Effector CD8-positive, alpha-beta T cell (primary cell): ENCODE measurements at places on chromosomes 2 and 18.

- DNase-seq: no peak
Observed at GRCh38 chr2:46518861-46519260, 39.5 kb downstream of the TMEM247 start.

DNA sequence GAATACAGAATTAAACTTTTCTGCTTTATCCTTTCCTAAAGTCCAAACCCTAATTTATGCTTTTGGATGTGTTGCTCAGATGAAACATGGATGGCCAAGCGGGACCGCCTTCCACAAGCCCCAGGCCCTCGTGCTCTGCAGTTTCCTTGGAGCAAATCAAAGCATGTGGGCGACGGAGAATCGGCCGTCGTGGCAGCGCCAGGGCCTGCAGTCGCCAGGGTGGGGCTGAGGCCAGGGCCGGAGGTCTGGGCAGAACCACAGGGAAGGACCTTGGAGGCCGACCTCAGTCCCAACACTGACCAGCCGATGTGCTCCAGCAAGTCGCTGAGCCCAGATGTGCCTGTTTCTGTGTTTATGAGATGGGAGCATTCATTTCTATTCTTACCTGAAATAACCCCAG is 108.1 kb downstream of the MBP start:
- DNase-seq: no peak

DNA sequence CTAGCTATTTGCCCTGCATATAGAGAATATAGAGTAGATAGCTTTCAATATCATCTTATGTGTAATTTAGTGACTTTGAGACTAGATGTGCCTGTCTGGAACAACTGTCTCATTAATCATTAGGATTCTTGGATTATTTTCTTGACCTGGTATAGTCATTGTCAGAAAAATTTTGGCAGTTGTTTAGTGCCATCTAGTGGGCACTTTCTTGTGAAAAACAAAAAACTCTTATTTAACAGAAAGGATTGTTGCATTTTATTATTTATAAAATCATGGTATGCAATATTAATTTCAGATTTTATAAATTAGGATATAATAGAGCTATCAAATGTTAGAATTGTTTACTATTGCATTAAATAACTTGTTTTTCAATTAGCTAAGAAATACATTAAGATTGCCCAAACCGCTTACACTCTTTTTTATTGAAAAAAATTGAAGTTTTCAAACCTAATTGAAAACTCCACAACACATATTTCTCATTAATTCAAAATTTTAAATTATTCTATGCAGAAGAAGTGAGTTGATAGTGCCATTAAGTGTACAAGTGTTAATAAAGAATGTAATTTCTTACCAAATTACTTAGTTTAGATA is 80.3 kb downstream of the DYNAP start:
- no peak for DNase-seq

DNA sequence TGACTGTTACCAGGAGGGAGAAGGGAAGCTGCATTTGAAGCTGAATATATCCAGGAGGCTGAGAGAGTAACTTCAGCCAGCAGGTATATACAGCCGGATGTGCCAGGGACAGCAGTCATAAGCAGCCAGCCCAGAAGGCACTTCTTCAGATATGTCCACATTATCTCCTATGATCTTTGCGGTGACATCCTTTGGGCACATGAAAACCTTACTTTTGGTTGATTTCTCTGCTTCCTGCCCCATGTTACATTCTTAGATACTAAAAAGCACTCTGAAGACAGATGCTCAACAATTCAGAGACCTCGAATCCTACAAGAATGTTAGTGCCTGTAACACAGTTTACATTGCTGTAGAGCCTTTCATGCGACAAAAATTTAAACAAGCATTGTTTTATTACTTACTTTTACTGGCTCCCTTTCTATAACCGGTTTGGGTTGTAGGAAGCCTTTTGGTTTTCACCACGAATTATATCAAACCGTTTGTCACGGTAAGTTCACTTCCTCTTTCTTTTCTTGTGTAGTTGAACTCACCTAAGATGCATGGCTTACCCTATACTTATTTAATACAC is 50.3 kb upstream of the TLK1 start:
- no peak for DNase-seq

DNA sequence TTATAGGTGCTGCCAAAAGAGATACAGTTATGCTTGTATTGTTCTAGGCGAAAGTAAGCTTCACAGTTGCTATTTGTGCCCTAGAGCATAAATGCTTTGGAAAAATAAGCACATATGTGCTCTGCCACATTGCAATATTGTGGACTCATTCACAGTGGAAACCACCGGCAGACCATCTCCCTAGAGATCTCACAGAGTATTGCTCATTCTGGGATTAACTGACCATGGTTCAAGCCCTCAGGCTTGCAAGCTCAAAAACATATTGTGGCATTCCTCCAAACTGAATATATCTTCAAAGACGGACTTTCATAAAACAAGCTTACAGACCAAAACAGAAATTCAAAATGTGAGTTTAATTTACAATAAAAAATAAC is 158.2 kb upstream of the CCDC150 start:
- DNase-seq: no peak

GRCh38 chr2:230472621-230473018 is 56.6 kb downstream of the SP100 start:
- no peak for DNase-seq

DNA sequence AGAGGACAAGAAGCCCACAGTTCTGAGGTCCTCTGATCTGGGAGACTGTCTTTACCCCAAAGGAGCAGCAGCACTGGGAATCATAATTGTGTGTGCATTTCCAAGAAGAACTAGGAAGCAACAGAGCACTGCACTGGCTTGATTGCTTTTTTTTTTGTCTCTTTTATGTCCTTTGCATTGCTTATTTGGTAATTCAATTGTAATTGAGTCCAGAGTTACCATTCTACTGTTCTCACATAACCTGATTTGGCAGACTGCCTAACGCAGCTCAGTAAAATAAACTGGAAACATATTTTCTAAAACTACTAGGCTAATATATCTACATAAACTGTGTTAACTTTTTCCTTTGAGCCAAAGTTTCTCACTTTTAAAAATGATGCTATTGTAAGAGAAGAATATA is 190.3 kb upstream of the SLC8A1 start:
- DNase-seq: no peak

- no peak for DNase-seq
Observed at GRCh38 chr2:105252271-105252670, 10.7 kb downstream of the GPR45 start.

DNA sequence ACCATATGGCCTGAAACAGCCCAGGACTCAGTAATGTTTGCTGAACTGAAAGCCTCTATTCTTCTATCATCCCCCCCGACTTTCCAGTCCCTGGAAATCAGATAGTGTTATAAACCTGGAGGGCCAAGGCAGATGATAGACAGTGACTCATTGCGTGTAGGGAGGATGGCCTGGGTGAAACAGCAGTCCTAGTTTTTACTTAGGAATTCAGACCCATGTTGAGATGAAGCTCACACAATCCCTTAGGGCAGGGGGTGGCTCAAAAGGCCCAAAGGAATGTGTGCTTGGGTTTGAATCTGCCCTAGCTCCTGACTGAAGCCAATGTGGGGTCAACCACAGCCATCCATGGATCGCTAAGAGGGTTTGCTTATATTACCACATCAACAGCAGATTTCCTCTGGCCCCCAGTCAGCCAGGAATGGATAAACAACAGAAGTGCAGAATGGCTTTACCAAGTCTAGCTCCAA is 43.9 kb upstream of the STPG4 start:
- DNase-seq: no peak

DNA sequence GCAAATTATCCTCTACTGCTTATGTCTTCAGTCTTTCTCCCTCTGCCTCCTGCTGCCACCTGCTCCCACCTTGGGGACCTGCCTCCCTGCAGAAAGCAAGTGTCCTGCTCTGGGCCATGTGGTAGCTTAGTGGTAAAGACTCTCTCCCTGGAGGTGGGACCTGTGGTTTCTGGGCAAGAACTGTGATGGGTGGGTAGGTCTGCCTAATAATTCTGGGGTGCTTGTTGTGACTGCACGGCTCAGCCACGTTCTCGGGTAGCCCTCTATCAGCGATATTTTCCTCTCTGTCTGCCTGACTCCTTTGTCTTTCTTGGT is 16.4 kb upstream of the CD28 start:
- DNase-seq: no peak

DNA sequence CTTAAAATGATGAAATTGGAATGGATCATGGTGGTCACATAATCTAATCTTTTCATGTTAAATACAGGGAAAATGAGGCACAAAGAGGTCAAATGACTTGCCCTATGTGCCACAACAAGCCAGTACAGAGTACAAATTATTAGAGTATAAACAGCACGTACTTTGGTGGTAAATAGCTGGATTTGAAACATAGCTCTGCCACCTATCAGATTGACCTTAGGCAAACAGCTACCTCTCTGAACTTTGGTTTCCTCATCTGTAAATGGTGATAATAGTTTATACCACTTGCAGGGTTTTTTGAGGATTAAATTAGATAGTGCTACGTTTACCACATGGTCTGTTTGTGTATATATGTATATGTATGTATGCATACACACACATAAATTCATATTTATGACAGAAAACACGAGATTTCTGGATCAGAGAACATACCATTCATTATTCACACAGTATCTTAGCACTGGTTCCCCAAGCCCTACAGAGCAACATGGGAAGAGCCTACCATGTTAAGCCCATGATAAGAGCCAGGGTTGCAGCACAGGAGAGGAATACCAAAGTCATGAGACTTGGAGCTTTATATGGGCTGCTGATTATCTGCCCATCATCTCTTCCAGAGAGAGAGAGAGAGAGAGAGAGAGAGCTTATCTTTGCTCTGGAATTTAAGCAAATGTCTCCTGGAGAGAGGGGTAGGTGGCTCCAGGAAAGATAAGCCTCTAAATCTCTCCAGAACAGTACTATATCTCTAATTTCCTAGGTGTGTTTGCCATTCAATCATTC is 73.5 kb downstream of the MDH1 start:
- no peak for DNase-seq

DNA sequence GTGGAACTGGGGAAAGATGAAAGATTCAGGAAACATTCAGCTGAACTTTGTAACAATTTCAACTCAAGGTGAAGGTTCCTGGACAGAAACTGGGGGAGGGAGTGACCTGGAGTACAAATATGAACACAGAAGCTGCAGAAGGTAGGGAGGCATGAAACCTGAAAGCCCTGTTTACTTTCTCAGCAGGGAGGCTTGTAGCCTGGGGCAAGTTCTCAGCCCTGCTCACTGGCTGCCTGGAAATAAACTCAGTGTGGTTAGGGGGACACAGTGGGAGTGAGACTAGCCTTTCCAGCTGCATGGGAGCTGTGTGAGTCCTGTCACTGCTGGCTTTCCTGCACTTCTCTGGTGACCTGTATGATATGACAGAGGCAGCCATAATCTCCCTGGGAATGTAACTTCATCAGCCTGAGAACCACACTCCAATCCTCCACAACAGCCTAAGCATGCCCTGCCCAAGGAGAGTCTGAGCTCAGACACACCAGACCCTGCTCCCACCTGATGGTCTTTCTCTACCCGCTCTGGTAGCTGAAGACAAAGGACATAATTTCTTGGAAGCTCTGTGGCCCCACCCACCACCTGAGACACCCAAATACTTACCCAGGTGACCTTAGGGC is 77.0 kb downstream of the ZSWIM2 start:
- no peak for DNase-seq

DNA sequence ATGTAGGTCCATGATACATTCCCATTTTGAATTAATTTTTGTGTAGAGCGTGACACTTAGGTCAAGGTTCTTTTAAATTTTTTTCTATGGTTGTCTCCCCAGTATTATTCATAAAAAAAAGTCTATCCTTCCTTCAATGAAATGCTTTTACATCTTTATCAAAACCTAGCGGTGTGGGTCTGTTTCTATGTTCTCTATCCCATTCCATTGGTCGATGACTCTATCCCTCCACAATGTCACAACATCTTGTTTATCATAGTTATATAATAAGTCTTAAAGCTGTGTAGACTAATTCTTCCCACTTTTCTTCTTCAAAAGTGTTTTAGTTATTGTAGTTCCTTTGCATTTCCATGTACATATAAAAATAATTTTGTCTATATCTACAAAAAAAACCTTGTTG is 47.2 kb upstream of the GPR17 start:
- DNase-seq: no peak

- no peak for DNase-seq
Observed at GRCh38 chr2:46924608-46925007, 9.0 kb upstream of the MCFD2 start.
